SK-MEL-5 (cell line): ENCODE measurements at places on chromosomes 3 and 15.

DNA sequence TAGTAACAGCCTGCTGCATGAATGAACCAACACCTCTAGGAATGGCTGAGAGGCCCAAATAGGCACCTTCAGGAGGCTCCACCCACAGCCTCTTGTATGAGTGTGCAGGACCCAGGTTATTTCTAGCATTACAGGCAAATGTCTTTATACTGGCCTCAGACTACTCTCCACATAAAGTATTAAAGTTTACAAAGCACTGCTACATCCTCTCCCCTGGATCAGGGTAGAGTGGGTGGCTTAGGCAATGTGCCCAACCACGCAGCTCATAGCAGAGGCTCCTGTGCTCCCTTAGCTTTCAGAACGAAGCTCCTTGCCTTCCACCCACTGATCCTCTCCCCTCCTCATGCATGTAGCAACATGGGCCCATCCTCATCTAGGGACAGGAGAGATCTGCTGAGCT, 16.3 kb downstream of the TMEM43 start:
- no peak for DNase-seq

DNA sequence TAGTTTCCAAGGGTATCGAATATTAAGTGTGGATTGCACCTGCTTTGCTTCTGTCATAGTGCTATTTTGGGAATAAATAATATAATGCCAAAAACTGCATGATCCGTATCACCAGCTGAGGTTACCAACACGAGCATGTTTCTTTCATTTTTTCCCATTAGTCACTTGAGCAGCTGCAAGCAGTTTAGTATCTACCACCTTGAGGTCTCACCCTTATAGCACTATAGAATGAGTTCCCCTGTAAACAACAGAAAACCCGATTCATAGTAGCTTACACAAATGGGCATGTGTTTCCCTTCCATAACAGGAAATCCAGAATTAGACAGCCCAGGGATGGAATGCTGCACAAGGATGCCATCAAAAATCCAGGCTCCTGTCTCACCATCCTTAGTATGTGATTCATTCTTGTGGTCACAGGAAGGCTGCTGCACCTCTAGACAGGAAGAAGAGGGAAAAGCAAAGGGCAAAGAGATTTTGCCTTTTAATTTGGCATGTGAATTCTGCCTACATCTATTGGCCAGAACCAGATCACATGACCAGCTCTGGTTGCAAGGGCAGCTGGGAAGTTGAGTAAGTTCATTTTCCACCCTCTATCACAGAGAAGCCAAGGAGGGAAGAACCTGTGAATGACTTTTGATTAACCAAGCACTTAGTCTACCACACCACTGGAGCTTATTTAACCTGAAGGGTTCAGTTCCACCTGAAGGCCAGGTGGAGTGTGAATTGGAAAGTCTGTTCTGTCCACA, 91.3 kb upstream of the SLC25A36 start:
- no peak for DNase-seq

- no peak for DNase-seq
Observed at GRCh38 chr15:54960266-54960665, 236.5 kb downstream of the RSL24D1 start.

- DNase-seq: no peak
Observed at GRCh38 chr15:59157840-59158700, 48.6 kb upstream of the LDHAL6B start.

- DNase-seq: no peak
Observed at GRCh38 chr3:27688053-27688452, 34.1 kb downstream of the EOMES start.

DNA sequence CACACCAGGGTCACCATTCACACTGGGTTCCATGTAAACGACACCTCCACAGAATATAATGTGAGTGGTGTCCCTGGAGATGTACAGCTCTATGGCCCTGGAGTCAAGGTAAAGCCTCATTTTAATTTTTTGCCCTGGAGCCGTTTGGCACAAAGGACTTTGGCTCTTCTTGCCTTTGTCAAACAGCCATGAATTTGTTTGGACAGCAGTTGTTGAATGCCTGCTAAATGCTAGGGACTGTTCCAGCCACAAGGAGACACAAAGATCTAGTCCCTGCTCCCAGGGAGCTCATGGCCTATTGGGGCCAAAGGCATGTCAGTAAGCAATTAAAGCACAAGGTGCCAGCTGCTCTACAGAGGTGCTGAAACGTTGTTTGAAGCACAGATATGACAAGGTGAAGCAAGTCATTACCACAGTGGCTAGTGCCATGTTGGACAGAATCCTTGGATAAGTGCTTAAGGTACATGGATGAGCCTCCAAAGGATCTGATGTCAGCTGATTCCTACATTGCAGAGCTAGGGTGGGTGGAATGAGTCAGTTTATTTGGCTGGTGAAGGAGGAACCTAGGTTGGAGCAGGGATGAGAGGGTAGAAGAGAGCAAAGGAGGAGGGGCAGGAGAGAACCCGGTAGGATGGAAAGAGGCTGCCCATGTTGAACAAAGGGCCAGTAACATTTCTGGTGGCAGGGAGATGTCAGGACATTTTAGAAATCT, 171.9 kb upstream of the CTDSPL start:
- DNase-seq: no peak

GRCh38 chr3:197050511-197050910, 20.9 kb upstream of the MELTF start:
- DNase-seq: no peak

DNA sequence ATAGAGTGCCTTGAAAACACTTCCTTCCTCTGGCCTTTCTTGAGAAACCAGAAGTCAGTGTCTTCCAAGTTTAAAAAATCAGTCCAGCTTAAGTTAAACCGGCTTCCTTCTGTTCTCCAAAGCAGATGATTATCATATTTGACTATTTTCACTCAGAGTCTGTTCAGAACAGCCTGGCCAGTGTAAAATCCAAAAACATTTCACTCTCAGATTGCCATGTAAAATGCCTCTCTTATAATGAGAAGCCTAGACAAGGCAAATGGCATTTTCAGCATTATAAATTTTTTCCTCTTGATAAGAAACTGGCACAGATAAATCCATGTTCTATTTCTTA, 193.5 kb downstream of the TNIK start:
- DNase-seq: no peak

DNA sequence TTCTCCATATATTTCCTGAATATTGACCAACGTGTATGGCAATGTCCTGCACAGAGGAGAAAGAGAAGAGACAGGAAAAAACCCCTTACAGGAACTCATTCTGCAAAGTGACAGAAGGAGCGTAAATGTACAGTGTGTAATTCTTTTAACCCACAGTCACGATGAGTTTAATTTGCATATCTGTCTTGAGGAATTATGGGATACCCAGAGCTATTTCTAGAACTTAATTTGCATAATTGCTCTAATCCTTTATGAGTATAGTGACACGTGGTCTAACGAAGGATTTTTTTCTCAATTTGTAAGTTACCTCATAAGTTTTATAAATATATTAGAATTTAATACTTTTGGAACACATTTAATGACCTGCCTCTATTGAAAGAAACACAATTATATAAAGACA, 9.8 kb downstream of the GPR27 start:
- no peak for DNase-seq

GRCh38 chr15:90565866-90566265, 36.1 kb downstream of the CRTC3 start:
- no peak for DNase-seq

DNA sequence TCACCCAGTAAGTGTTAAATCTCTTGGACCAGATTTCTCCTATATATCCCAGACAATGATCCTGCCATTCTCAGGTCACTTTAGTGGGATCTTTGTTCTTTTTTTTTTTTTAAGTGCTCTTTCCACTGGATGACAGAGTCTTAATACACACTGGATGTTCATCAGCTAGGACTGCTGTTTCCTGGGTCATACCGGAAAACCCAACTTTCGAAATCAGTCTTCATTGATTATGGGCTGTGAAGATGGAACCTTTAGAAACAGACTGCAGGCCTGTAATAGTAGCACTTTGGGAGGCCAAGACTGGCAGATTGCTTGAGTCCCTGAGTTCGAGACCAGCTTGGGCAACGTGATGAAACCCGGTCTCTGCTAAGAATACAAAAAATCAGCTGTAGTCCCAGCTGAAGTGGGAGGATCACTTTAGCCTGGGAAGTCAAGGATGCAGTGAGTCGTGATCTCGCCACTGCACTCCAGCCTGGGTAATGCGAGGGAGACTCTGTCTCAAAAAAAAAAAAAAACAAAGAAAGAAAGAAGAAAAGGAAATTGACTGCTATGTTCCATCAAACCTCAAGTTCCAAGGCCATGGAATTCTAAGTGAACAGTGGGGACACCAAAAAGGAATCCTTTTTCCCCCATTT, 2.3 kb downstream of the EOGT start:
- DNase-seq: no peak

GRCh38 chr15:77784361-77785292, 151.9 kb upstream of the LINGO1 start:
- peak; percentile 60 for DNase-seq

DNA sequence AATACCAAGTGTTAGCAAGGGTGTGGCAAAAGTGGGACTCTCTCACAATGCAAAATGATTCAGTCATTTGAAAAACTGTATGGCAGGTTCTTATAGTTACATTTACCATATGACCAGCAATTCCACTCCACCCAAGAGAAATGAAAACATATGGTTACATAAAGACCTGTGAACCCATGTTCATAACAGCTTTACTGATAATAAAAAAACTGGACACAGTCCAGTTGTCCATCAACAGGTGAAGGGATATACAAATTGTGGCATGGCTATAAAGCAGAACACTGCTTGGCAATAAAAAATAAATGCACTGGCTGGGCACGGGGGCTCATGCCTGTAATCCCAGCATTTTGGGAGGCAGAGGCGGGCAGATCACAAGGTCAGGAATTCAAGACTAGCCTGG, 30.8 kb downstream of the RAD18 start:
- no peak for DNase-seq

DNA sequence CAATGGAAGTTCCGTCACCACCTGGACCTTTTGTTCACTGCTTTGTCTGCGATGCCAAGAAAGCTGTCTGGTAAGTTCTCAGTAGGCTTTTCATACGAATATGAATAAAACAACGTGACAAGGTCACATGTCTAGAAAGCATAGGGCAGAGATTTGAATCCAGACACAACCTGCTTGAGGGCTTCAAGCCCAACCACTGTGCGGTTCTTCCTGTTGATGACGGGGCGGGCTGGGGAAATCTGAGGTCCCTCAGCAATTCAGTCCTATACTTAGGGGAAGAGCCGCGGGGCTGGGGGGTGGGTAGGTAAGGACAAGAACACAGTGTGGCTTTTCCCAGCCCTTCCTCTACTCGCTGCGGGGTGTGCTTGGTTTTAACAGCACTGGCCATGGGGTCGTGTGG, 32.4 kb upstream of the SMAD3 start:
- peak; percentile 26 for DNase-seq

DNA sequence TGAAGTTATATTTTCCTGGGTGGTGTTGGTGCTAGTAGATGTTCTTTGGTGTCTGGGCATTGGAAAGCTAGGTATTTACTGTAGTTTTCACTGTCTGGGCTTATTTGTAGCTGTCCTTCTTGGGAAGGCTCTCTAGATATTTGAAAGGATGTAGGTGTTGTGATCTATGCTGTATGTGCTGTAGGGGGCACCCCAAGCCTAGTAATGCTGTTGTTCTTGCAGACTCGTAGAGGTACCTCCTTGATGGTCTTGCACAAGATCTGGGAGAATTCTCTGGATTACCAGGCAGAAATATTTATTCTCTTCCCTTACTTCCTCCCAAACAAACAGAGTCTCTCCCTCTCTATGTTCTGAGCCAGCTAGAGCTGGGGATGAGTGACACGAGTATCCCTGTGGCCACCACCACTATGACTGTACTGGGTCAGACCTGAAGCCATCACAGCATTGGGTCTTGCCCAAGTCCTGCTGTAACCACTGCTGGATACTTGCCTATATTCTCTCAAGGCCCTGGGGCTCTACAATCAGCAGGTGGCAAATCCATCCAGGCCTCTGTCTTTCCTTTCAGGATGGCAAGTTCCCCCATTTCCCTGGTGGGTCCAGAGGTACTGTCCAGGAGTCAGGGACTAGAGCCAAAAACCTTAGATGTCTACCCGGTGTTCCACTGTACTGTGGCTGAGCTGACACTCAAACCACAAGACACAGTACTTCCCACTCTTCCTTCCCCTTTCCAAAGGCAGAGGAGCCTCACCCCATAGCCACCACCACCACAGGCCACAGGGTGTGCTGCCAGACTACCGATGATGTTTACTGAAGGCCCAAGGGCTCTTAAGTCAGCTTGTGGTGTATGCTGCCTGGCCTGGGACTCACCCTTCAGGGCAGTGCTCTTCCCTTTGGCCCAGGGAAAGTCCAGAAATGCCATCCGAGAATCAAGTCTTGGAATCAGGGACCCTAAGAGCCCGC, 195.2 kb upstream of the DPPA4 start:
- peak; percentile 79 for DNase-seq

GRCh38 chr15:75597667-75598341, 18.7 kb upstream of the PTPN9 start:
- peak; percentile 52 for DNase-seq

- no peak for DNase-seq
Observed at GRCh38 chr3:127755305-127755681, 67.0 kb downstream of the MGLL start.
